Colonic mucosa (tissue), 4 donors: ENCODE measurements at places on chromosomes 12 and 14. TPM values are rescaled to one million over a fixed set of nuclear protein-coding genes. Genes with fewer than 3 reads are reported as not detected.

DNA sequence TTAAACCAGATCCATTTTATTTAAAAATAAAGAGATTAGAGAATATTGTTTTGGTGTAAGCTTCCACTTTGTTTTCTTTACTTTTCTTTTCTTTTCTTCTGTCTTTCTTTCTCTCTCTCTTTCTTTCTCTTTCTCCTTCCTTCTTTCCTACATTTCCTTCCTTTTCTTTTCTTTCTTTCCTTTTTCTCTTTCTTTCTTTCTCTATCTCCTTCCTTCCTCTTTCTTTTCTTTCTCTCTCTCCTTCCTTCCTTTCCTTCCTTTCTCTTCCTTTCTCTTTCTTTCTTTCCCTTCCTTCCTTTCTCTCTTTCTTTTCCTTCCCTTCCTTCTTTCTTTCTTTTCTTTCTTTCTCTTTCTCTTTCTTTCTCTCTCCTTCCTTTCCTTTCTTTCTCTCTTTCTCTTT, 100.8 kb downstream of the TMTC3 start:
- no peak for DNase-seq

GRCh38 chr12:2320841-2321240, 268.1 kb downstream of the CACNA1C start:
- DNase-seq = no peak

DNA sequence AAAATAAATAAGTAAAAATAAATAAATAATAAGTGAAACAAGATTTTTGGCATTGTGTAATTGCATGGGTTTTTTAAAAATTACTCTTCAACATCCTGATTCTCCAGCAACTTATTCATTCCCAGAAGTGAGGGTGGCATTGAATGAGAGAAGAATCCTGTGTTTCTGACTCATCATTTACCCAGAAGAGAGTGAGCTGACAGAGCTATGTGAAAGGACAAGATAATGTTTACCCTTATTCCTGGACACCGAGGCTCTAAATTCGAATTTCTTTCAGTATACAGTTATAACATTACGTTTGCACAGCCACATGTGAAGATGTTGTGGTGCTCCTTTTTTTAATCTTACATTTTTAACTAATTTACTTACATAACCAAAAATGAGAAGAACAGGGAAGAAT, 36.4 kb downstream of the BBS10 start:
- no peak for DNase-seq

RASSF8 gene
- total RNA-seq = 14.2 TPM
